ENCODE measurements at places on chromosomes 13 and 19.
A peak's percentile ranks its signal among the peaks of the same experiment; 100 is the strongest.

- no peak for DNase-seq
These were observed 17.1 kb upstream of the GPC5 start for GRCh38 chr13:91381371-91381770.

DNA sequence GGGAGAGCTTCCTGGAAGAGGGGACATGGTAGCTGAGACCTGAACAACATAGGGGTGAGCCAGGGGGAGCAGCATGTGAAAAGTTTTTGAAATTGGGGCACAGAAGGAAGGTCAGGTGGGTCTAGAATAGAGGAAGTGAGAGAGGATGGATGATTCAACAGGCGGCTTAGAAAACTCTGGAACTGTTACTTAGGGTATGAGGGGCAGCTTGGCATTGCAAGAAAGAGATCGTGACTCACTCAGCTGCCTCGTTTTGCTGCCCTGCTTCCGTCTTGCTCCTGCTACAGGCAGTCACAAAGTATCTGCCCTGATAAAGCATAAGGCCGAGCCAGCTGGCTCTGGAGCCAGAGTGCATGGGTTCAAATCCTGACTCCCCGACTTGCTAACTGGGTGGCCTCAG, 1.3 kb upstream of the CEACAM20 start:
- no peak for DNase-seq

- DNase-seq, result no peak
These were observed 9.2 kb downstream of the RANBP3 start for GRCh38 chr19:5968431-5969373.

GRCh38 chr19:2604747-2605329, 97.7 kb downstream of the GNG7 start:
- no peak for DNase-seq

DNA sequence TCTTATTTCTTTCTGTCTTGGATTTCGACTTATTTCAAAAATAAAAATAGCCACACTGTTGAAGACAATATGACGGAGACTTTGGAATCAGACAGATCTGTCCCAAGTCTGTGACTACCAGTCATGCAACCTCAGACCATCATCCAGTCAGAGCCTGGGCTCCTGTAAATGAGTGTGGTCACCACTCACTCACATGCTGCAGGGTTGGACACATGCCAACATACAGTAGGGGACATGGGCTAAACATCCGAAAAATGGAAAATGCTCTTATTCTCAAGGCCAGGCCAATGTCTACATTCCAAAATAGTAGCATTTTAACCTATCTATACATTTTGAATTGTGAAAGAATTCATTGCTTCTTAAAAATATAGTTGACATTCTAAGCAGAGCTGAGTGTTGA, 75.5 kb upstream of the EDNRB start:
- no peak for DNase-seq

GRCh38 chr13:41942462-41943094, 18.3 kb downstream of the VWA8 start:
- DNase-seq, result peak; percentile 17

GRCh38 chr13:52980695-52981094, 47.9 kb upstream of the OLFM4 start:
- no peak for DNase-seq

Data from HEK293T (cell line).